Lung (tissue), 17 donors: ENCODE measurements at places on chromosomes 11 and 22. TPM values are rescaled to one million over a fixed set of nuclear protein-coding genes. Genes with fewer than 3 reads are reported as not detected.
A peak's percentile ranks its signal among the peaks of the same experiment; 100 is the strongest.

- peak; percentile 7 for DNase-seq
Observed at GRCh38 chr11:28343304-28344233, 235.4 kb downstream of the METTL15 start.

DNA sequence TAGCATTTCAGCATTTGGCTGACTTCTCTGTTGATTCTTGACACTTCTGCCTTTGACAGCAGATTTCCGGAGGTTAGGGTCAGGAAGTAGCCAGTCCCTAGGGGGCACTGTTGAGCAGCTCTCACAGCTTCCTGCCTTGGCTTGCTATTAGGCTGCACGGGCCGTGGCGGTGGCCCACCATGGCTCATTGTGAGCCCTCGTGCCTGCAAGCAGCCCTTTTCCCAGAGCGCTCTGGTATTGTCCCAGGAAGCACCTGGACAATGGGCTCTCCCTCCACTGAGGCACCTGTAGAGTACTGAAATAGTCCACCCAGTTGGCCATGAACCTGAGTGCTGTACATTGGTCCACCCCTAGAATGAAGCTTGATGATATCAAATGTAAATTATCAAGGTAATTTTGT, 100.2 kb upstream of the GAL start:
- DNase-seq, result peak; percentile 20

DNA sequence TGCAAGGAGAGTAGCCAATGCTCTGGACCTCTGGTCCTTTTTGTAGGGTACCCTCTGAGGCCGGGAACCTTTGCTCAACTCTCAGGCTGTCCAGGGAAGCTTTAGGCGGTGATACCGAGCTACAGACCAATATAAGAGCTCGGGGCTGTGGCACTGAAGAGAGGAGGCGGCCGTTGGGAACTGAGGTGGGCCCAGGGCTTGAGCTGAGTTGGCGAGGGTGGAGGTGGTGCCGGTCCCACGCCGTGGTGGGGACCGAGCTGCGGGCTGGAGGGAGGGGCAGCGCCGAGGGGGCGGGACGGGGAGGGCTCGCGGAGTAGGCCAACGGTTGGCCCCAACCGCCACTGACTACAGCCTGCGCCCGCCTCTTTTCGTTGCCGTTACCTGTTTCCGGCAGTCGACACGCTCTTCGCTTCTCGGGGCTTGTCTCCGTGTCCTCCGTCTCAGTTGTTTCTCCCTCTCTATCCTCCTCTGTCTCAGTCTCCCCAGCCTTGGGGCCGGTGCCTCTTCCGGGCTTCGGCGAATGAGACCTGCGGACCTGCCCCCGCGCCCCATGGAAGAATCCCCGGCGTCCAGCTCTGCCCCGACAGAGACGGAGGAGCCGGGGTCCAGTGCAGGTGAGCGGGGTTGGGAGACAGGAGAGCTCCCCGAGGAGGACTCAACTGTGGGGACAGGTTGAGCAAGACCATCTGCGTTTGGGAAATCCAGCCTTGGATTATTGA, at the start of gene NEU3:
NEU3 (plus strand) TSS at position 393 of the 719 bp plus-strand sequence; CDS start at position 521, 128 bp downstream.
- peak; percentile 80 for DNase-seq

- no peak for DNase-seq
Observed at GRCh38 chr11:35802221-35802620, 139.6 kb downstream of the TRIM44 start.

DNA sequence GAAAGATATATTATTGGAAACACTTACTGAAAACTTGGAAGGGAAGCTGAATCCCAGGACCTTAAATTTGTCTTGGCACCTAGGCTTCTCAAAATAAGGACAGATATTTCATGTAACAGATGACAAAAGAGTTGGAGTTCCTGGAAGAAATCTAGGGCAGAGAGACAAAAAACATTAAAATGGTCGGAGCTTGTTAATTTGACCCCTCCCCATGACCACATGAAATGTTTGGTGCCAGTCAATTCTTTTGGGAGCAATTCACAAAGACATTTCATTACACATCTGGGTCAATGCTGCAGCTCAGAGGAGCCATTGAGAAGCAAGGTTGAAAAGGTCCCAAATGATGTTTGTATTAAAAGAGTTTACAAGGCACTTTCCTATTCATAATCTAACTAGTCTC, 162.0 kb upstream of the GUCY1A2 start:
- DNase-seq, result no peak

DNA sequence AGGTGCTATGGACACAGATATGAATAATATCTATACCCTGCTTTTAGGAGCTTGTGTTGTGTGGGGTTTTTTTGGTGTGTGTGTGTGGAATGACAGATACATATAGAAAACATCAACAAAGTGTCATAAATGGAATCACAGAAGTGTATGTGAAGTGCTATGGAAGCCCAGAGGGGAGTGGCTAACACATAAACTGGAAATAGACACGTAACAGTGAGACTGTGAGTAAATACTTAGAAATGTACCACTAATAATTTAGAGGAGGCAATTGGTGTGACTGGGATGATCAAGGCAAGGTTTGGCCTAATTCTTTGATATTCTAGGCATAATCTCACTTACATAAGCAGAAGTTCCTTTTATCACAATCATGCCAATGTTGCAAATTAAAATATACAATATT, 169.3 kb upstream of the TENM4 start:
- DNase-seq, result no peak

Gene CCDC15
- 0.91 TPM for polyA plus RNA-seq

Gene FREY1
- polyA plus RNA-seq, result 0.28 TPM

Gene MS4A13
- not detected for polyA plus RNA-seq

Gene HTATIP2
- 39.1 TPM for polyA plus RNA-seq

Gene TSSK2
- polyA plus RNA-seq, result 0.08 TPM

Gene SEC14L2
- polyA plus RNA-seq, result 7.2 TPM

Gene YWHAH
- polyA plus RNA-seq, result 89.5 TPM
